Stimulated activated CD4-positive, alpha-beta T cell treated with anti-CD3 and anti-CD28 coated beads, Interleukin-12 subunit alpha, Interleukin-12 subunit beta, amount 100 ng/mL, for 48 hours (primary cell): ENCODE measurements at places on chromosomes 4 and X.

DNA sequence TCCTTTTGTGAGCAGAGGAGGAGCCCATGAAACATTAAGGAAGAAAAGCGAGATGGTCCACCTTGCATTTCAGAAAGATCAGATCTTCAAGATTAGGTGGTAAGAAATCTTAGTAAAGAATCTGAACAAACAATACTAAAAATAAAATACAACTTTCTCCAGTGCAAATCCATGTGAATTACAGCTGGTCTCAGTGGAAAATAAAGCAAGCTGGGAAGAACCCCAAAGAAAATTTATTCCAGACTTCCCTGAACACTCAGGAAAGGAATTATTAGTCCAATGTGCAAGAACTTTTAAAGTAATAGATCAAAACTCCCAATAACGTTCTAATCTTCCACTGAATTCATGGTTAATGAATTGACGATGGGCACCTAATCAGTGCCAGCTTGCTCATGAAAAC is 37.3 kb upstream of the C1QTNF7 start:
- DNase-seq, result no peak

GRCh38 chr4:166284221-166284620 is 411.2 kb downstream of the TLL1 start:
- no peak for DNase-seq

DNA sequence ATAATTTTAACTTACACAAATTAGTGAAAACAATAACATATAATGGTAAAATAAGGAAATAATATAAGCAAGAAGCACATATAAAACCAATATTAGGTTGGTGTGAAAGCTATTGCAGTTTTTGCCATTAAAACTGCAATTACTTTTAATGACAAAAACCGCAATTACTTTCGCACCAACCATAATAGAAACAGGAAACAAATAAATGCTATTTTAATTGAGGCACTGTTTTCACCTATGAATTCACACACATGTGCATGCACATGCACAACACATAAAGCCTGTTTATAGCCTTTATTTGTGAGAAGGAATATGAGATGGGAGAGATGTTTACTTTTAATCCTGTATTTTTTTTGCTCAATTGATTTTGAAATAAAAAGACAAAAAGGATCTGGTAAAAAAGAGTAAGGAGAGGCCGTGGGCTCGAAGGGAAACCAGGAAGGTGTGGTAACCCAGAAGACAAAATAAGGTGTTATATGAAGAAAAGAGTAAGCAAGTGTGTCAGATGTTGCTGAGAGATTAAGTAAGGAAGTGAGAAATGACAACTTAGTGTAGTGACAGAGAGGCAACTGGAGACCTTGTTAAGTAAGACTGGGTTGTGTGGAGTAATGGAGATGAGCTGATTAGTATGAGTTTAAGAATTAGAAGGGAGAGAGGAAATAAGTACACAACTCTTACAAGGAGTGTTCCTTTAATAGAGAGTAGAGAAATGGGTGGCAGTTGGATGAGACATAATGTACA is 69.0 kb downstream of the KLHL13 start:
- no peak for DNase-seq

DNA sequence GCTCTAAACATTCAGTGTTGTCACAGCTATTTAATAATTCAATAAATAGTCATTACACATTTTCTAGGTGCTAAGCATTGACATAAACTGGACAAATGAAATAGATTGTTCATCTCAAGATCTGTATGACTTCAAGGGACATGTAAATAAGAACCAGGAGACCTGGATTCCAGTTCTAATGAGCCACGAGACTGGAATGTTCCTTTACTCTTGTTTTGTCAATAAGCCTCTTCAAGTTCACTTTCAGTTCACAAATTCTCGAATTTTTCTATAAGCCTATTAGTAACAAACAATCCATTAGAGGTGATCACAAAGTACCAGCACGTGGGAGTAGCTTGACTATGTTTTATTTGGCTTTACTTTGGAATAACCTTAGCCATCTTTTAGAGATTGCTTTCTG is 514.0 kb upstream of the SMIM31 start:
- no peak for DNase-seq

DNA sequence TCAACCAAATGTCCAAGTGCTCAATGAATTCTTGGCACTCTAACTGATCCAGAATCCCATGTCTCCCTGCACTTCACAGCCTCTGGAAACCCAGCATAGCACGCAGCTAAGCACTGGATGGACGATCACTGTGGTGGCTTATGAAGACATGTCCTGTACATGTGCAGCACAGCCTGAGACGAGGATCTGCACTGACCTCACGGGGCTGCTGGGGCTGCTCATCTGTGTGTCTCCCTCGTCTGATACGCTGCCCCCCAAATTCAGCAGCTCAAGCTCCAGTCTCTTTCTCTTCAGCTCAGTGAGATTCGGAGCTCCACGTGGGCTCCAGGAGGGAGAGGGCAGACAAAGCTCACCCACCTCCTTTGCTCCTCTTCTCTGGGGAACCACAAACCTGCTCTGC is 126.9 kb downstream of the CPZ start:
- no peak for DNase-seq

- DNase-seq, result no peak
These were observed 2.2 kb downstream of the GUCY1B1 start for GRCh38 chr4:155761047-155761446.

DNA sequence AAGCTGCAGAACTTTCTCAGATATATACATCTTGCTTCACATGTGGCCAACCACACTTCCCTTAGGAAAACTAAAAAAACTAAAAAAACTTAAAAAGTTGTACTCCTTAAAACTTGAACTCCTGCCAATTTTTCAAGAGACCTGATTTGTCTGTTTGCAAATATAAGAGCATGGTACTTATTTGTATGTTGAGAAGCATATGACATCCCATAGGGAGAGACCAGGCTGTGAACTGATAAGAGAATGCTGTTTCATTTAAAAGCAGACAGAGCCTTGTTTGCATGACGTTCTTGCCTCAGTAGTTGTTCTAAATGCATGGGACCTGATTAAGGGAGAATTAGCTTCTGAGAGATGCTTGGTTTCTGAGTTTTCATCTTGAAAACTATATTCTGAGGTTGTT is 169.9 kb downstream of the GPC3 start:
- no peak for DNase-seq

DNA sequence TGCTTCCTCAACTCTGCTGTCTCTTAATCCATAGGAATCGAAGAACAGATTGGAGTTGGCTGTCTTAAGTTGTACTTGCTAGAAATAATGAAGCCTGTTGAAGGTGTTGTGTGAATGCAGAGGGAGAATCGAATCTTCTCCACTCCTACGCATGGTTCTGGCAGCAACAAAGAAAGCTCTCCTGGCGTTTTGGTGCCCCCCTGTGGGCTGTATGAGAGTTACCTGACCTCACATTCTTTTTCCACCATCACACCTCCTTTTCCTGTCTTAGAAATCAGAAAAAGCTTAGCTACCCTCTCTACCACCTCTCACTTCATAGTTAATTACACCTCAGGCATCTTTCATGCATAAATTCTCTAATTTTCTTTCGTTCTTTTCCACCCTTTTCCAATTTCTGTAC is 16.3 kb downstream of the KLF8 start:
- peak; percentile 20 for DNase-seq

- DNase-seq, result no peak
These were observed 90.8 kb downstream of the NHS start for GRCh38 chrX:17465802-17466201.

DNA sequence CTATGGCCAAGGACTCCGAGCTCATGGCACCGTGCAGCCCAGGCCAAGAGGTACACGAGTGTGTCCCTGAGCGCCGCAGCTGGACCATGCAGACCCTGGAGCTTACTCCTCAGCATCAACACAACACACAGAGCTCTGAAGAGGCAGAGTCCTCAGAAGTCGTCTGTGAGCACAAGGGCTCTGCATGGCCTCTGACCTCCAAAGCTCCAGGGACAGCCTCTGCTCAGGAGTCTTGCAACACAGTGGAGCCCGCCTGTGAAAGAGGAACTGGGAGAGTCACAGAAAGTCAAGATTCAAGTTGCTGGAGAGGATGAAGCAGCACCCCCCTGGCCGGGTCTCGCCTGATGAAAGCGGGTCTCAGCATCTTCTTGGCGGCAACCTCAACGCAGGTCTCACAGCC is 2.9 kb downstream of the LRPAP1 start:
- DNase-seq, result no peak

GRCh38 chr4:1405636-1406393 is 427 bp downstream of the NKX1-1 start:
- DNase-seq, result no peak

DNA sequence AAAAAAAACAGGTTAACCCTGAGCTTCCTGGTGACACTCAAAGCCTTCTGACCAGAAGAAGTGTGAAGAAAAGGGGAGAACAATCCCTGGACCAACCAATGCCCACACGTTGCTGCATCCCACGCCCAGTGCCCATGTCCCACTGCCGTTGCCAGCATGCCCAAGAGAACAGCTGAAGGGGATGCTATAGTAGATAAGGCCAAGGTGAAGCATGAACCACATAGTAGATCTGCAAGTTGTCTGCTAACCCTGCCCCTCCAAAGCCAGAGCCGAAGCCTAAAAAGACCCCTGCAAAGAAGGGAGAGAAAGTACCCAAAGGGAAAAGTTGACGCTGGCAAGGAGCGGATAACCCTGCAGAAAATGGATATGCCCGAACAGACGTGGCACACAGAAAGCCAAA is 11.3 kb upstream of the CD38 start:
- no peak for DNase-seq

DNA sequence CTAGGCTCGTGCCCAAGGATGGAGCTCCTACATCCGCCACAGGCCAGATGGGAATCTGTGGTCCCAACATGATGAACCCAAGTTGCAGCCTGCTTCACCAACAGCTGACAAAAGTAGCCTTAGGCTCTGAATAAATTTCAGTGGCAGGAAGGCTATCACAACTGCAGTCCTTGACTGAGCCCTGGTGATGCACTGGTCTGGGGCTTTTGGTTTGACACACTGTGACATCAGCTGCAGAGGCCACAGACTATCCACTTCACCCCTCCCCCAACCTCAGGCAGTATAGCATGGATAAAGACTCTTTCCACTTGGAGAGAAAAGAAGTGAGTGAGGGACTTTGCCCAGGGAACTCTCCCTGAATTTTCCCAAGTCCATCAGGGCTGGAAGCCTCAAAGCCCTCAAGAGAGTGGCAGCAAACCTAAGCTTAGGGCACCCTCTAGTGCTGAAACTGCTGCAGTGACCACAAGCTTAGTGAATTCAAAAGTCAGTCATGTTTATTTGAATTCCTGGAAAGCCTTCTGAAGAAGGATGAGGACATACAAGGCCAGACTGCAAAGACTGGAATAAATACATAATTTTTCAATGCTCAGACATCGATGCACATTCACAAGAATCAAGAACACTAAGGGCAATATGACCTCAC is 135.0 kb upstream of the TENT5D start:
- peak; percentile 5 for DNase-seq

- no peak for DNase-seq
These were observed 63.6 kb downstream of the CPZ start for GRCh38 chr4:8656185-8656517.

DNA sequence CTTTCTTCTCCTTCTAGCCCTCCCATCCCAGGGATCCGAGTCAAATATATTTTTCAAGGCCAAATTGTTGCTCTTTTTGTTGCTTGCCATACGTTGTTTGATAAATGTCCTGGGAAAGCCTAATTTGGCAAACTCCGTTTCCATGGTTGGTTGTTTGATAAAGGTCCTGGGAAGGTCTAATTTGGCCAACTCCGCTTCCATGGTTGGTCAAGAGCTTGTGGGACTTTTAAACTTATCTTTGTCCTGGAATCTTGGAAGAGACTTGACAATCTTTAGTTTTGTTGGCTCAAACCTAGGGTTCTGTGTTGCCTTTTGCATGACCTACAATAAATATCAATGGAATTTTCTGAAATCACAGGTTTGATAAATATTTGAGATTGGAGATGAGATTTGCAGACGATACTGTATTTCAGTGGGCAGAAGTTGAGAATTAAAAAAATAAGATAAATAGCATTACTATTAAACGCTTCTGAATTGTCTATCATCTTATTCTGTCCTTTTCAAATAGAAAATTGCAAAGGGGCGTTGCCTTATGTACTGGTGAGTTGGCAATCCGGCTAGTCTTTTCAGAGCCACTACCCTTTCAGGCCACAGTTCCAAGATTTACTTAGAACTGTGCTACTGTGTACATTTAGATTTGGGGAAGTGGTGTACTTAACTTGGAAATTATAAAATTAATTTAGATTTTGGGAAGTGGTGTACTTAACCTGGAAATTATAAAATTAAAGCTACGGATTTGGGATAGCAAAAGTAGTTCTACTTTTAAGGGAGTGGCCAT is 804 bp downstream of the OSTC start:
- DNase-seq, result no peak

DNA sequence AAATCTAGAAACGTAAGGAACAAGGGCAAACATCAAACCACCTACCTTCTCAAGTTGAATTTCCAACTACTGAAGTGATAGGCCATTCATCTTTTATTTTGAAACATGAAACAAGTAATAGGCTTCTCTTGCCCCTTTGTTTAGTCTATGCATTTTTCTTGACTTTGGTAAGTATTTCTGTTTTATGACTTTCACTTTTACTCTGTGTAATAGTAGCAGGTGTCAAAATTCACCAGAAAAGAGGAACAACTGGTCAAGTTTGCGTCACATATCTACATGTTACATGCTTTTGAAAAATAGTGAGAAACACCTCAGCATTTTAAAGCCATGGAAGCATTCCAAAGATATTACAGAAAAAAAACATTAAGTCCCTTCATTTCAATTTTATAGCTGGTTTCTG is 157.1 kb upstream of the FTHL17 start:
- no peak for DNase-seq

DNA sequence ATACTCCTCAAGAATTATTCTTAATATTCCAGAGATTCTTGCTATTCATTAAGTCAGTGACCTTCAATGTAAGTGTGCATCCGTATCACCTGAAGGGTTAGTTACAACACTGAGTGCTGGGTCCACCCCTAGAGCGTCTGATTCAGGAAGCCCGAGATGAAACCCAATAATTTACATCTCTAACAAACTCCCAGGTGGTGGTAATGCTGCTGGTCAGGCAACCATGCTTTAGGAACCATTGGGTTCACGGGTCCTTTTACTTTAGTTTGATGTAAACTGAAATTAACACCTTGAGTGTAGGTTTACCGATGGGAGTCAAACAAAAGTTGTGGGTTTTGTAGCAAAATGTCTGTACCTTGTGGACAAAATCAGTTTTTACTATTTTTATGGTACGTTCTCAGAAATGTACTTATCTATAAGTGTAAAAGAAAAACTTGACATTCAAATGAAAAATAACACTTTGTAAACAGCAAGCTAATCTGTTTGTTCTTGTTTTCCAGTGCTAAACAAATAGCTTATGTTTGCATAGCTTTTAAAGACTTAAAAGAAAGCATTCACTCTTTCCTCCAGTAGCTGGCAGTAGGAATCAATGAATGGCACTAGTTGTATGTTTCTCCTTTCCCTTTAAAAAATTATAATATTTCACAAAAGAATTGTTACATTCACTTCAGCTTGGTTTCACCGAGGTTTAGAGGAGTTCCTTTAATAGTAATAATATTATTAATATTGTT is 32.7 kb downstream of the ACE2 start:
- no peak for DNase-seq

- no peak for DNase-seq
These were observed 93.8 kb downstream of the MBNL3 start for GRCh38 chrX:132395026-132395425.

- DNase-seq, result no peak
These were observed 10.2 kb downstream of the ANKRD17 start for GRCh38 chr4:73248416-73248815.
